ENCODE measurements at places on chromosomes 7 and 10.
A peak's percentile ranks its signal among the peaks of the same experiment; 100 is the strongest.

DNA sequence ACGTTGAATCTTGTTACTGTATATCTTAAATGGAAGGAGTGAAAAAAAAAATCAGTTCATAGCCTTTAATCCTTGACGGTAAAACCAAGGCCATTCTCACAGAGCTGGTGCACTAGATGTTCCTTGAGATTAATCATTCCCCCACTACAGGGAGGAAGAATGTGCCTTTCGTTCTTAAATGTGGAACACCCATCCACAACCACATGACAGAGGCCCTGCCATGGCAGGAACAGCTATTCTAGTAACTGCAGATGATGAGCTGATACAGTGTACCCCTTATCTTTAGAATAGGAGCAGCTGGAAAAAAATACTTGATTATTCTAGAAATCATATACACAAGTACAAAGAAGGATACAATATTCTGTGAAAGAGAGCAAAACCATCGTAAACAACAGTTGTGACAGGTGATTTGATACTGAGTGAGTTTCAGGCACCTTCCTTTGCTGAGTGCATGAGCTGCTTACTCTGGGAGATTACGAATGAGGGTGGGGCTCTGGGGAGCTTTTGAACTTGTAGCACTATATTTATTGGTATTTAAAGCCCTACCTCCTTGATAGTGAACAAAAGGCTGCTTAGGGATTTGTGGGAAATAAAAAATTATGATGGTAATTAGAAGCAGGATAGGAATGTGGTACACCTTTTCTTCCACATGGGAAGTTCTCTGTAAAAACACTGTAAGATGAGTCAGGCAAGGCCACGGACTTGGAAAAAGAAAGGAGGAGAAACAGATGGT is 244.4 kb upstream of the SLC26A5 start:
- DNase-seq: no peak

GRCh38 chr7:15916681-15917380 is 230.3 kb upstream of the MEOX2 start:
- DNase-seq: no peak

DNA sequence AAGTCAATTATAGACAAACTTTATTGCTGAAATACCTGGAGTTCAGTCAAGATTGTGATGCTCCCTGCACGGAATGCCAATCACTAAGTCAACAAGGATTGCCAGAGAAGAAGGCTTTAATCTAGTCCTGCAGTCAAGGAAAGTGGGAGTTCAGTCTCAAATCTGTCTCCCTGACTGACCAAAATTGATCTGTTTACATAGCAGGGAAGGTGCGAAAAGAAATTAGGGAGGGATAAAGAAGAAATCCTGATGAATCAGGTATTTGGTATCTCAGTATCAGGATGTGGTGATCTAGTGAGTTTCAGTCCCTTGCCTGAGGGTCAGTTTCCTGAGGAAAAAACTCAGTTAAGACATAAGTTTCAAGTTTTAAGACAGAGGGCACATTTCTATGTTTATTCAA is 2.1 kb upstream of the AKR1D1 start:
- no peak for DNase-seq

DNA sequence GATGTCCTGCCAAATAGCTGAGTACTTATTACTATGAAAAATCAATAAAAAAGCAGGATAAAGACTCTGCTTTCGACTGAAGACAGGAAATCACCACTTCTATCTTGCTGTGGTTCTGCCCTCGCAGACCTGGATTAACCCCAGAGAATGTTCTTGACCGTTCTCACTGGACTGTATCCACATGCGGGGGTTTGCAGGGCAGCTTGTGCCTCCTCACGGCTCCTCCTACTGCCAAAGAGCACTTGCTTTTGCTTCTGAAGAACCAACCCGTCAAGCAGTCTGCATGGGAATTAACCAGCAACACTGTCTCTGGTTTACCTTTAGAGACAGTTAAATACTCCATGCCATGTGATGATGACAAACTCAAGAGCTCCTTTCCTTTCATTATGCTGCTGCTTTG is 184.0 kb downstream of the GFRA1 start:
- DNase-seq: no peak

GRCh38 chr7:32164341-32164996 is 94.3 kb upstream of the PDE1C start:
- no peak for DNase-seq

DNA sequence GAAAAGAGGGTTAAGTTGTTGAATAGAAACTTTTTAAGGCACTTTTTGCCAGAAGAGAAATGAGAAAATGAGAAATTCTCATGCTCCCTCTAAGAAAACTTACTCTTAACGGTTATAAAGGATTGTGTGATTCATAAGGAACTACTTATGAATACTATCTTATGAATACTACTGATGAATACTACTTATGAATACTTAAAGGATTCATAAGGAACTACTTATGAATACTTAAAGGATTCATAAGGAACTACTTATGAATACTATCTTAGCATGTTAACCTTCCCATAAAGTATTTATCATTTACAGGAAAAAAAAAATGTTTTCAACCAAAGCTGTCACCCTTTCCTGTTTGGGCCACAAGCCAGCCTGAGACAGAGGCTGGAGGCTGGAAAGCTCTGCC is 53.1 kb upstream of the UCN3 start:
- no peak for DNase-seq

- DNase-seq: no peak
Measured at GRCh38 chr10:101744267-101744666, 31.6 kb downstream of the FGF8 start.

DNA sequence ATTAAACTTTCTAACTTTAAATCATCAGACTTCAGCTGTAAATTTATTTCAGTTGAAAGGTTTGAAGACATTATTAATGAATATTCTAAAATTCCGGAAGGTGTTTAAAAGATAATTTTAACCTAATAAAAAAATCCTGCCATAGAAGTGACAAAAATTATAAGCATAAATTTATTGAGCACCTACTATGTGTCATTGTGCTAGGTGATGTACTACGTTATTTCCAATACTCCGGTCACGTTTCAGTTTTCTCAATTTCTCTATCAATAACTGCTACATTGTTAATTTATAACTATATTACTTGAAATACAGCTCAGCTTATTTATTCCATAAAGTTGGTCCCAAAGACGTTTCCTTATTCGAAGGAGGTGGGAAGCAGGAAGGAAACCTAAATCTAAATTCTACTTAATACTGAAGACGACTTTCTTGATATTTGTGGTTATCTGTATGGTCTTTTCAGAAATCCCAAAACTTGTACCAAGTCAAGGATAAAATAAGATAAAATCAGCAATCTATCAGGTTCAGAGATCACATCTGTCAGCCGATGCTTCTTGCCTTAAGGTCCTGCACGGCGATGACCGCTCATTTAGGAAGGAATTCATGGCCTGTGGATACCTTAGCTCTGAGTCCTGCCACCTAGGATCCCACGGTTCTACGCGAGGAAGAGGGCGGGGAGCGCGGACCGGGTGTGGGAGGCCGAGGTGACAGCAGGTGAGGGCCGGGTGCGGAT is 1.2 kb upstream of the ZEB1 start:
- no peak for DNase-seq

- DNase-seq: no peak
Measured at GRCh38 chr7:99193527-99194220, 14.2 kb downstream of the KPNA7 start.

DNA sequence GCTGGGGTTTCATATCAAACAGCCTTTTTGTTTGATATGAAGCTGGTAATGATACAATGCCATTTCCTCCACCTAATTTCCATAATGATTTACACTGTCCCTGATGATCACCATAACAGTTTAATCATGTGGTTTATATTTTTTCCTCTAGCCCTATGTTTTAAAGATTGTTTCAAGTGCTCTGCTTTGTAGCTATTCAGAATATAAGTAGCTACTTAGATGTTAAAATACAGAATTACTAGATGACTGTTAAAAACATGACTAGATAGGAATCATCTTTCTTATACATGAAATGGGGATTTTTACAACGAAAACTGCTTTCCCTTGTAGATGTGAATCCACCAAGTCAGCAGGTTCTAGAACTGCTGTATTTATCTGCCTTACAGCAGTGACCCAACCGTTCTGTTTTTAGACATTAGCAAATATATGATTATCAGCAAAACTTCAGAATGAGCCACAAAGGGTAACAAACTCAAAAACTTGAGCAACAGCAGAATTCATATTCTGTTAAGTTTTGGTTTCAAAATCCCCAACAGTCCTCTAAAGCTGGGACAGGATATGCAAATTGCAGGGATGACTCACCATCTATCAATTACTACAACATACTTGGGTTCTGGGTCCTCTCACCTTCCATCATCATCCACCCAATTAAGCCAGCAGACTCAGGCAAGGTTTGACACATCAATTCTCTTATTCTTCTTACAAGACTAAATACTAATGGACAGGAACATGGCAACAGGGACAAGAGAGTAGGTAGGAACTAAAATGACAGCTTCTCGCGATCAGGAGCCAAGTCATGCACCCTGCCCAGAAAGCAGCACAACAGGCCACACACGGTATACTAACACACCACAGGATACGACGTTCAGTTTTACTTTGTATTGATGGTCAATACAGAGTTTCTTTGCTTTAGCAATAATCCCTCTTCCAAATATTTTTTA is 83.9 kb downstream of the PIP4K2A start:
- DNase-seq: peak; percentile 44

- no peak for DNase-seq
Measured at GRCh38 chr7:25460433-25460832, 232.1 kb upstream of the NPVF start.

GRCh38 chr10:30431435-30431911 is 2.5 kb upstream of the MAP3K8 start:
- no peak for DNase-seq

GRCh38 chr7:137446025-137446424 is 102.5 kb upstream of the PTN start:
- no peak for DNase-seq

- DNase-seq: peak; percentile 33
Measured at GRCh38 chr7:33062023-33062781, at the start of gene NT5C3A. NT5C3A (minus strand) TSS chr7:33062776; CDS start chr7:33062705, 71 bp downstream.

DNA sequence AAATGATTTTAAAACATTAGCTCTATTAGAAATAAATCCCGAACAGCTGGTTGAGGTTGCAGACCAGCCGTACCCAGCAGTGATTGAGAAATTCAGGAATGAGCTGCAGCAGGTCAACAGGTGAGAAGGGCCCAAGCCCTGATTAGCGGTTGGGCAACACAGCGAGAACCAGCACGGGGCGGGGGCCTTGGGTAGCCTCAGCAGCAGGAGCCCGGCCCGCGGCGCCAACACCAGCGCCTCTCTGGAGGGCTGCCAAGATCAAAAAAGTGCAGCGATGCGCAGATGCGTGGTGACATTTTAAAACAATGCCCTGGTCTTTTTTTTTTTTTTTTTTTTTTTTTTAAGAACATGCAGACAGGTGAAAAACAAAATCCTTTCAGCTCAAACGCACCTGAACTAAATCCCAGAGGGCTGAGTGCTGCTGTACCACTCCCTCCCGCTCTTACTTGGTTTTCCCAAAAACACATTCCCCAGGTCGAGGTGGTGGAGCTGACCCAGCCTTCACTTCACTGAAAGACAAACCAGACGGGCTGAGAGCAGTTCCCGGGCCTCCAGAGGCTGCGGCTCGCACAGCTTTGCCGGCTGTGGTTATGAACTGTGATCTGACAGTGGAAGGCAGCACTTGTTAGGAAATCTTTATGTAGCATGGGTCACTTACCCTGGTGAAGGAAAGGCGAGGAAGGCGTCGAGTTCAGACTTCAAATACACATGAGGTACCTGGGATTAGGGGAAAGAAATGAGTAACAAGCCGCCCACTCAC is 579.4 kb downstream of the SDK1 start:
- no peak for DNase-seq

- no peak for DNase-seq
Measured at GRCh38 chr7:81761031-81761430, 8.8 kb downstream of the HGF start.

- DNase-seq: no peak
Measured at GRCh38 chr10:122388287-122388997, 13.9 kb downstream of the PLEKHA1 start.

GRCh38 chr7:22550514-22551030 is 50.6 kb upstream of the STEAP1B start:
- DNase-seq: no peak

GRCh38 chr7:143514487-143514886 is 36.8 kb downstream of the TAS2R41 start:
- no peak for DNase-seq

GRCh38 chr10:5563991-5564536 is 39.3 kb downstream of the CALML3 start:
- DNase-seq: peak; percentile 46

Data from stimulated activated CD4-positive, alpha-beta T cell treated with anti-CD3 and anti-CD28 coated beads, TNF-alpha, amount 100 ng/mL, for 48 hours (primary cell).